ENCODE measurements at places on chromosomes 2 and 18.

GRCh38 chr2:222434204-222434603, 9.9 kb downstream of the SGPP2 start:
- no peak for DNase-seq

DNA sequence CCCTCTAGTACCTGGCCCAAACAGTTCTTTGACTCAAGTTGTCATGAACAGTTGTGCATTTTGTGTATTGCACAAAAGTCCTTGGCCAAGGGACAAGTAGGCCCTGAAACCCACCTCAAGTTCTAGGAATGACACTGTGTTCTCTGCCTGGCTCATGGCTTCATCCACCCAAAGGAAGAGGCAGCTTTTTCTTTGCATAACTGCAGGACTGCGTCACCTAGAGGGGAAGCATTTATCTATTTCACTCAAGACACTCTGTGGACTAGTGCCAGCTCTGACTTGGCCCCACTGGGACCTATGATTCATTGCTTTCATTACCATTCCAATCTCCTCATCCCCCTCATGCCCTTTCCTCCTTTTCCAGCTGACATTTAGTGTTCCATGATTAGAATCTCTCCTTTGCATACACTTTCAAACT, 119.3 kb upstream of the SIX2 start:
- peak; percentile 90 for DNase-seq

GRCh38 chr2:102069311-102069974, 73.1 kb upstream of the IL1R1 start:
- DNase-seq: no peak

GRCh38 chr2:60558536-60558935, 5.1 kb upstream of the BCL11A start:
- DNase-seq: no peak

DNA sequence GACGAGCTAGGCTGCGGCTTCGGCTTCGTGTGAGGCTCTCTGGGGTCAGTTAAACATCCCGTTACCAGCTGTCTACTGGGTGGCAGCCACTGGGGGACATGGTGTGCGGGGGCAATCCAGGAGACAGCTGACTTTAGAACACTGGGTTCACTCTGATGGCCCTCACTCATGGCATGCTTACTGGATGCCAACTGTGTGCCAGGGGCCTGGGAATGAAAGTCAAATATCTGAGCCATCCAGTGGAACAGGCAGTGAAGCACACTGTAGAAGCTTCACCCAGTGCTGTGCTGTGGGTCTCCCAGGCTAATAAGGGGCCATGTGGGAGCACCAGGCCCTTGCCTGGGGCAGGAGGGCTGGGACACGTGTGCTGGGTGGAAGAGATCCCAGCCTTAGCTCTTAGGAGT, 48.3 kb downstream of the GLI2 start:
- no peak for DNase-seq

All from AG09319 (cell line).